CD14-positive monocyte (primary cell): ENCODE measurements at places on chromosomes 7 and 10.

DNA sequence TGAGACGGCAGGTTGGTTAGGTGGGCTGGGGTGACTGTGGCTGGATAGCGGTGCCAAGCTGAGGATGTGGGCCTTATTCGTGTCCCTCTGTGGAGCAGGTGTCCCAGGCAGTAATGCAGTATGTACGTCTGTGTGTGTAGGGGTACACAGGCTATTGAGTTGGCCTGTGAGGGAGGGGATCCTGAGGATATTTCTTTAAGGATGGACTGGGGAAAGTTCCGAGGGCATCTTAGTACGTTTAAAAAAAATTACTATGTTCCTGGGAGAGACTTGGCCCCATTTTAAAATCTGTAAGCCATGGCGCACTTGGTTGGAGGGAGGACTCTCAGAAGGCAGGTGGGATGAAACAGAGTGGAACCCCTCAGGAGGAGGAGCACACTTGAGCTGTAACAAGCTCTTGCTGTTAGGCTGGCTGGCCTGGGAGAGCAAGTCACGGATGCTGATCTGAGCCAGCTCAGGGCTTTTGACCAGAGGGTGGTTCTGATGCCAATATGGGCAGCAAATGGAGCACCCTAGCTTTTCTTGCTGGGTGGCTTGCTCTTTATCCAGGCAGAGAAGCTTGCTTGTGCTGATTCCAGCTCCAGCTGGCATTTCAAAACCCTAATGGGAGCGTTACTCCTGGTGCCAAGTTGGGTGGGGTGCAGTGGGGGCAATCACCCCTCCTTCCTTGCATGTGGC, 765 bp downstream of the WBP1L start:
- DNase-seq = no peak

- DNase-seq = no peak
These were observed 333.3 kb downstream of the SDK1 start for GRCh38 chr7:3634396-3634795.

DNA sequence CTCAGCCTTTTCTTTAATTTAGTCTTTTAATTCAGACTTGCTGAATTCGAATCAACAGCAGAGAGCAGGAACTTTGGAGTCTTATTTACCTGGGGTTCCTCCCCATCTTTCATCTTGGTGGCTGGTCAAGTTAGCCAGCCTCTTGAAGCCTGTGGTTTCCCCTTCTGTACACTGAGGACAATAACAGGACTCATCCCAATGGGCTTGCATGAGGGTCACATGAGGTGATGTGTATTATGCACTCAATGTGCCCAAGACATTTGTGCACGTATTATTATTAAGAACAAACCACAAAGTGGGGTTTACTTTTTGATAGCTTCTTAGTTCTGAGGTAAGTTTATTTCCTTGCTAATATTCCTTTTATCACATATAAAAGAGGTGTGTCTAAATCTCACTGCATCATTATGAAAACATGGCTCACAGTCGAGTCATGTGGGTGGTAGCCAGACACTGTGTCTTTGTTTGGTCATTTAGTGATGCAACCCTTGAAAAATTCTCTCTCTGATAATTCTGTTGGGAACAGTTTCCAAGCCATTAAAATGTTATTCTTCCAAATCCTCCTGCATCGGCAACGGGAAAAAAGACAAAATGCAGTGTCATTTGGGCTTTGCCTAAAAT, 86.5 kb upstream of the GRB10 start:
- no peak for DNase-seq

DNA sequence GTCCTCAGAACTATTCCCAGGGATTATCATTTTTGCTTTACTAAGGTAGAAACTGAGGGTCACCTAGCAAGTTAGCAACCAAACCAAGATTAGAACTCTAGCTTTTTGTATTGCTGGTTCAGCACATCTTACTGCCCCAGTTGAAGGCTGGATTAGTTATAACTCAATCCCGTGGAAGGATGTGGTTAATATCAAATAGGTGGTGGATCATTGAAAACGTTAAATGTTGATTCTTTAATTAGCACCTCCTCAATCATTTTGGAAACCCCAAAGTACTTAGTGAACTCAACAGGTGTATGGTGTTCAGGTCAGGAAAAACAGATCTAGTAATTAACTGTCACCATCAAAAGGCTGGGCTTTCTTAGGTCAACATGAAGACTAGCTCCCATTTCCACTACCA, 152.4 kb downstream of the ARID5B start:
- no peak for DNase-seq

DNA sequence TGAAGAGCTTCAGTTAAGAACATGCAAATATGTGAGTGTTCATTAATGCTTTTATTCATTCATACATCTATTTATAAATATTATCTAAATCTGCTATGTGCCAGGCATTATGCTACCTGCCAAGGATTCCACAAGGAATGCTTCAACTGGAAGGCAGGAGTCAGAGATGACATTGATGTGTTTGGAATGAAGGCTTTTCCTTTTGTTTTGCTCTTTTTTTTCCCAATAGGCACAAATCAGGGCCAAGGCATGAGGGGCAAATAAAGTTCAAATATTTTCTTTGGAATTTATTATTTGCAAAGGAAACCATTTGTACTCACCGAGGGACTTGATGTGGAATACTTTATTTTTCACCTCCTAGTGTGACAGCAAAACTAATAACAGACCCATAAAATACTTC, 530.3 kb downstream of the ARL4A start:
- DNase-seq = no peak

GRCh38 chr7:31938650-31939049, 131.6 kb downstream of the PDE1C start:
- no peak for DNase-seq

GRCh38 chr7:5553298-5553877, 129.8 kb upstream of the TNRC18 start:
- no peak for DNase-seq

- no peak for DNase-seq
These were observed 62.7 kb upstream of the FZD1 start for GRCh38 chr7:91201442-91202113.
